ENCODE measurements at places on chromosomes 13 and 19.
A peak's percentile ranks its signal among the peaks of the same experiment; 100 is the strongest.

GRCh38 chr19:7397687-7398086 lies 49.0 kb downstream of the ARHGEF18 start:
- DNase-seq, result no peak

DNA sequence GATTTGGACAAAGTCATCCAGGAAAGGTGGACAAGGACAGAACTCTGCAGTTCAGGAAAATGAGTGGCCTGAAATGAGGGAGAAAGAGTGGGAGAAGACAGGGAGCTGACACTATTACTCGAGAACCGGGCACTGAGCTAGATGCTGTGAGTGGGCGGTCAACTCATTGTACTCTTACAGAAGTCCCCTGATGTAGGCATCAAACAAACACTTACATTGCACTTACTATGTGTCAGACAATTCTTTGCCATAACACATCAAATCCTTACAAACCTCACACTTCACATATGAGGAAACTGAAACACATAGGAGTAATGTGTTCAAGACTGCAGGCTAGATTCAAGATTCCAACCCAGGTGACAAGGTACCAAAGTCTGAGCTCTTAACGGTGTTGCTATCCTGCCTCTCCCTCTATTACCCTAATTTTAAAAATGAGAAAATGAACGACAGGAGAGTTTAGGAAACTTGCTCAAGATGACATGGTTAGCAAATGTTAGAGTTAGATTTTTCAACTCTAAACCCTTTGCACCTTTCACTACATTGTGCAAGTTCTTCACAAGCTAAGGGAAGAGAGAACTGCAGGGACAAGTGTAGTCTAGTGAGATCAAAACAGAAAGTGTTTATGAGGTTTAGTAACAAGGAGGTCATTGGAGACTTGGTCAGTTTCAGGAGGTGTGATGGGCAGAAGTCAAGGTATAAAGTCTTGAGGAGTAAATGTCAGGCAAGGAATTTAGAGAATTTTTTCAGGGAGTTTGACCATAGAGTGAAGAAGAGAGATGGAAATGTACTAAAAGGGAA lies 4.9 kb upstream of the MEDAG start:
- DNase-seq, result no peak

GRCh38 chr19:6769006-6769619 lies 1.9 kb upstream of the SH2D3A start:
- DNase-seq, result no peak

- DNase-seq, result no peak
These were observed 19.9 kb downstream of the NDFIP2 start for GRCh38 chr13:79500829-79501228.

DNA sequence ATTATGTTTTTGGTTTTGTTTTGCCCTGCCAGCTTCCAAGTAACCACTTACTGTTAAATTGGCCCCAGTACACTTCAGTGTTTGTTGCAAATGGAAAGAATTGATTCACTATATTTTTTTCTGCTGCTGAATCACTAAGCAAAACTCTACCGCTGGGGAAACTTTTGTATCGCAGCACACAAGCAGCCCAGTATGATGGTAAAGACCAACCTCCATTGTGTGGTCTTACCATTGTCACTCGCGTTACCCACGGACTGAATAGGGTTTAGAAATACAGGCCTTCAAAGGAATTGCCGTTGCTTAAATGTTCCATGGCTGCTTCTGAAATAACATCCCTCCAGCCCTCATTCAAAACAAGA lies 7.9 kb downstream of the SPATA13 start:
- DNase-seq, result no peak

GRCh38 chr19:39133431-39134270 lies 8.1 kb downstream of the PAK4 start:
- DNase-seq, result no peak

- no peak for DNase-seq
These were observed 2.0 kb downstream of the EGLN2 start for GRCh38 chr19:40800997-40801377.

DNA sequence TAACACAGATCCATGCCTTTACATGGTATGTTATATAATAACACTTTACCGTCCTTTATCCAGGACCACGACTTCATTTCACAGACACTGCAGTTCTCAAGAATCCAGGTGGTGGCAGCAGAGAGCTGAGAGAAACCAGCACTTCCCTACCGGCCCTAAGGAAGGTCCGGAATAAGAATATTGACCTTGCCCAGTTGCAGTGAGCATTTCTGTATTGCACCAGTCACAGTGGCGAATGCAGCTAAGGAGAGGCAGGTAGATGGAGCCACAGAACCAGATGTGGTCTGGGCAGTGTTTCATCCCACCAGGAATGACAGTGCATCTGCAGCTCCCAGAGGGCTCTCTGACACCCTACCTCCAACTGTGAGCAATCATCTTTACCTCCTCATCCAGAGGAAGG lies 44.6 kb downstream of the ZNF787 start:
- DNase-seq, result no peak

- no peak for DNase-seq
These were observed at the start of gene ARHGEF7 for GRCh38 chr13:111115061-111115964. Gene ARHGEF7, plus strand, starts transcription at chr13:111115310. Its CDS starts 217 bp downstream, at chr13:111115527.

DNA sequence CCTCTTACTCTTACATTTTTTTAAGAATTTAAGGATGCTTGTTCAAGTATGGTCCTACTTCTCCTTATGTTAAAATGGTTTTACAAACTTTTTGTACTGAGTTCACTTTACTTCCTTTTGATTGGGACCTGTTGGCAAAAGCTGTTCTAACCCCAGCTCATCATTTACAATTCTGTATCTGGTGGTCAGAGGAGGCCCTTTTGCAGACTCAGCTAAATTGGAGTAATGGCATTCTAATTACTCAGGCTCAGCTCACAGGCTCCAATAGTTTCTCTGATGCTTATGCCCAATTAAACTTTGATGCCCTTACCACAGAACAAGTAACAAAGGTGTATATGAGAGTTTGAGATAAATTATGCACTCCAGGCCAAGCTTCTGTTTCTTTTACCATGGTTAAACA lies 1632.0 kb downstream of the UQCRFS1 start:
- no peak for DNase-seq

GRCh38 chr19:36973844-36974195 lies 57.7 kb downstream of the ZNF568 start:
- DNase-seq, result peak; percentile 4

DNA sequence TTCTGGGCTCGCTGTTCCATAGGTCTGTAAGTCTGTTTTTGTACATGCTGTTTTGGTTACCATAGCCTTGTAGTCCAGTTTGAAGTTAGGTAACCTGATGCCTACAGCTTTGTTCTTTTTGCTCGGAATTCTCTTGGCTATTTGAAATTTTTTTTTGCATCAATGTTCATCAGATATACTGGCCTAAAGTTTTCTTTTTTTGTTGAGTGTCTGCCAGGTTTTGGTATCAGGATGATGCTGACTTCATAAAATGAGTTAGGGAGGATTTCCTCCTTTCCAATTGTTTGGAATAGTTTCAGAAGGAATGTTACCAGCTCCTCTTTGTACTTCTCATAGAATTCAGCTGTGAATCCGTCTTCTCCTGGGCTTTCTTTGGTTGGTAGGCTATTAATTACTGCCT lies 397.8 kb upstream of the HTR2A start:
- no peak for DNase-seq

GRCh38 chr13:23817830-23818229 lies 71.4 kb downstream of the MIPEP start:
- DNase-seq, result no peak

GRCh38 chr13:50119591-50119990 lies 104.3 kb downstream of the KCNRG start:
- DNase-seq, result no peak

DNA sequence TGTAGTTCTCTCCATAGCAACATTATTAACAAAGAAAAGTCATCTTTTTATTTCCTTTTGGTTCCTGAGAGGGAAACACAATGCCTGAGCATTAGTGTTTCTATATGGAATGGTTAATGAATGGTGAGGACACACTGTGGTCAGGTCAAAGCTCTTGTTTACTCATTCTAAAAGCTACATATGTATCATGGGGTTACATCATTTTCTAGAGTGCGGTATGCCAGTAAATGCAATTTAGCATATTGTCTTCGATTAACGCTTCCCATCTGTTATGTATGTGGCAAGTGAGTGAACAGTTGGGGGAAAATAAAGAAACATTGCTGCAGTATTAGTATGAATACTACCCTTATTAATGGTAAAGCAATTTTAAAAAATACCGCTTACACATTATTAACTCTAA lies 1152.2 kb upstream of the SPRY2 start:
- DNase-seq, result no peak

DNA sequence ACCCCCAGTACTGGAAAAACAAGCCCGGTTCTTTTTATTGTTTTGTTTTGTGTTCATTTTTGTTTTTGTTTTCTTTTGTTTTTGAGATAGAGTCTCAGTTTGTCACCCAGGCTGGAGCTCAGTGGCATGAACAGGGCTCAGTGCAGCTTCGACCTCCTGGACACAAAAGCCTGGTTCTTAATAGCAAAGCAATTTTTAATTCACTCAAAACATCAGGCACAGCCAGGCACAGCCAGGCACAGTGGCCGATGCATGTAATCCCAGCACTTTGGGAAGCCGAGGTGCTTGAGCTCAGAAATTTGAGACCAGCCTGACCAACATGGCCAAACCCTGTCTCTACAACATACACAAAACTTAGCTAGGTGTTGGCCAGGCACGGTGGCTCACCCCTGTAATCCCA lies 30.7 kb downstream of the INSR start:
- no peak for DNase-seq

- DNase-seq, result no peak
These were observed 40.0 kb upstream of the CBY2 start for GRCh38 chr13:45662162-45662561.

DNA sequence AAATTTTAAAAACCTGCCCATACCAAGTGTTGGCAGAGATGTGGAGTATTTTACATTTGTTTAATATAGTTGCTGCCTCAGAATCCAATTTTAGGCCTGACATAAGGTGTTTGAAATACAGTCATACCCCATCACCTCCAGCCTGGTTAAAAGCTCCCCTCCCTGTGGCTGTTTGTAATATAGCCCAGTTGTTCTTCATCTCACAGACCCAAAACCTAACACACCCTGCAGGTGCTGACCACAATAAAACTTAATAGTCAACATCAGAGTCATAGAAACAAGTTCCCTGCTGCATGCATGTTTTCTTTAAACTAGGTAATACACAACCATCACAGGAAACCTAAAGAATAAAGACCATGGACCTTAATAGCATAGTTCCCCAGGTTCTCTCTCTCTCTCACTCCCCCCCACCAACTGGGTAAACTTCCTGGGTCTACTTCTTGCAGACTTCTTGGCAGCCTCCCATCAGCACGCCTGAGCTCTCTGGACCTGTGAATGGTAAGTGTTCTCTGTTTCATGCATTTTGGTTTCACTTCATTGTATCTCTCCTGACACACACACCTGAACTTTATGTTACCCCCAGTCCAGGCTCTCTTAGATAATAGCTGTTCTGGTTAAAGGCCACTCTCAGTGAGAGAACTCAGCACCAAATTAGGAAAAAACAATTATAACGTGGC lies 1369.9 kb downstream of the EFNB2 start:
- DNase-seq, result no peak

DNA sequence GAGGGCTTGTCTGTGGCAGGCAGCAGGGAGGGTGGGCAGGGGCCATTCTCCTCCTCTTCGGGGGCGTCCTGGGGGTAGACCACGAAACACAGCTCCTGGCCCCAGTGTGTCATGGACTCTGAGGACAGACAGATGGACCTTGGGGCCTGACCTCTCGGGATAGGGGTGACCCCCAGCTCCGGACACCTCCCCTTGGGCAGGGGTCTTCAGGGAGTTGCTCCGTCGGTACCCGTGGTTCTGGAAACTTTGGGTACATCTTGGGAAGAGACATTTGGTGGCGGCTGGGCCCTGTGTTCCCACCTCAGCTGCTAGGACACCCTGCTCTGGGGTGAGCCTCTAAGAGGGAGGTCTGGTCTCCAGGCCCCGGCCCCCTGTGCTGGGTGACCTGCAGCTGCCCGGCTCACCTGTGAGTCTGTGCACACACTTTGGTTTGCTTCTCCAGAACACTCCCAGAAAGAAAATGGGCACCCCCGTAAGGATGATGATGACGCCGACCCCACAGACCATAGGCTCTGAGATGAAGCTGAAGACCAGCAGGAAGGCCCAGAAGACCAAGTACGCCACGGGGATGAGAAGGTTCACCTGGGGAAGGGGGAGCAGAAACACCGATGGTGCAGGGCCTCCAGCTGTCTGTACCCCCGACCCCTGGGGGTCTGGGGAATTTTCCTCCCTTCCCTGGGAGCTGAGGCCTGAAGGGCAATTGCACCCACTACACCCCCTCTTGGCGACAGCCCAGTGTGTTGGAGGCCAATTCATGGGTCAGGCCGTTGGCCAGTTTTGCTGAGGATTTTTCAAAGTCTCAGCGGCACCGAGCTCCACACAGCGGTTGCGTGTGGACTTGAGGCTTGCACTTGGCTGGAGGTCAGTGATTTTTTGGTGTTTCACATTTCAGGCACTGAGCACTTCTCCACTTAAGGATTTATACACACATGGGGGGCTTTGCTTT lies 15.0 kb downstream of the LRP3 start:
- DNase-seq, result no peak

GRCh38 chr13:50914176-50914700 lies 4.6 kb downstream of the RNASEH2B start:
- no peak for DNase-seq

GRCh38 chr13:61277586-61278276 lies 137.9 kb downstream of the PCDH20 start:
- DNase-seq, result no peak

GRCh38 chr13:47484548-47484947 lies 516.5 kb downstream of the SUCLA2 start:
- DNase-seq, result no peak

DNA sequence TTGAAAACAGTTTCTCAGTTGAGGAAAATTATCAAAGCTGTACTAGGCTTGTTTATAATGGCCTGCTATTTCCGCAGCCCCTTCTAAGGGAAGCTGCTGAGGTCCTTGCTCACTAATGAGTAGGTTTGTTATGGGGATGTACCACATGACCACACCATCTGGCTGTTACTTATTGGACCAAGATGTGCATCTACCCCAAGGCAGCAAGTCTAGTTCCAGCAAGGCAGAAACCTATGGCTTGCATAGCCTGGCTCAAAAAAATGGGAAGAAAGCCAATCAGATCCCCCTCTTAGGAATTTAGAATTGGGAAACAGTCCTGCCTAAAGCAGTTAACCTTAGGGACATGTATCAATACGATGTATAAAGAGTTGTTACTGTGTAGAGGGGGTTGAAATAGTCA lies 186.5 kb upstream of the SPRY2 start:
- DNase-seq, result no peak

GRCh38 chr13:42702716-42703115 lies 78.7 kb upstream of the FAM216B start:
- no peak for DNase-seq
